Colonic mucosa (tissue), 4 donors: ENCODE measurements at places on chromosomes 6 and 20. TPM values are rescaled to one million over a fixed set of nuclear protein-coding genes. Genes with fewer than 3 reads are reported as not detected.

DNA sequence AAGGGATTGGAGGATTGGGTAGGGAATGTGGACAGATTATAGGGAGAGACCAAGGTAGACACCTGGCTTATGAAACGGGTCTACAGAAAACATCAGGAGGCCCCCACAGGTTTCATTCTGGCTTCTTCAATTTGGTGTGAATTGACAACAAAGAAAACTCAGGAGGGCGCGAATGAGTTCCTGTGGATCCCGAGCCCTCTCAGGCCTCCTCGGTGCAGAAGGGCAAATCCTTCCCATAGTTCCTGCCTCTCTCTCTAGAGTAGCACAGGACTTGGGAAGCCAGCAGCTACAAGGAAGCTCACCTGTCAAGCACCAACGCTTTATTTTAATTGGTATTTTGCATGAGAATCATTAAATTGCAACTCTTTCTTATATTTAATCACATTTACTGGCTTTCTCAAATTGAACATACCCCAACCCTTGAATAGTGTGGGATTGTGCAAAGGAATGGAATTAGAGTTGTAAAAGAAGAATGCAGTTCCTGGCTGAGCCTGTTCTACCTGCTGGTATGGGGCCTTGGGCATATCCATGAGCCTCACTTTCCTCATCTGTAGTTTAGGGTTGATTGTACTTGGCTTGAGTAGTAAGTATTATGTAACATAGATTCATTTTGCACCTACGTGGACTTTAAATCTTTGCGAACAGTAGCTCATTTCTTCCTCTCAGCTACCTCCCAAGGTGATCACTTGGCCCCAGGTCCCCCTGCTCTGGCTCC lies 56.4 kb upstream of the PHACTR2 start:
- DNase-seq = no peak

- DNase-seq = no peak
These were observed 25.8 kb downstream of the SLC2A12 start for GRCh38 chr6:134026597-134026996.

GRCh38 chr6:4849226-4850022 lies 73.2 kb downstream of the CDYL start:
- DNase-seq = no peak

DNA sequence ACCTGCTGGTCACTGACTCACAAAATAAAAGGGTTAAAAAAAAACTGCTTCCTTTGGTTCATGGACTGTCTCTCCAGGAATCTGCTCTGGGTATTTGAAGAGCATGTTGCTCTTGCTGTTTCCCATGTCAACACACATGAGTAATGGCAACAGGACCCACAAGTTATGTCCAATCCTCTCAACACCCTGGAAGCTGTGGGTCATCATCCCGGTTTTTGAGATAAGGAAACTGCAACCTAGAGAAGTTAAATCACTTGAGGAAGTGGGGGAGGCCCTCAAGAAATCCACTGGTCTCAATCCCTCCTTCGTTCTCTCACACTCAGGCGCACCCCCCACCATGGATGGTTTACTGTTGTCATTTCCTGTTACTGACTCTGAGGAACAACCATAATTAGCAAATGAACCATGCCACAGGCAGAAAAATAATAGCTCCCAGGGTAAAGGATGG lies 12.4 kb downstream of the MAP1LC3A start:
- DNase-seq = no peak

PPIL6 gene
- total RNA-seq = 0.91 TPM
